ENCODE measurements at places on chromosomes 7 and 10.

- no peak for DNase-seq
Observed at GRCh38 chr7:154795437-154795836, 207.5 kb downstream of the PAXIP1 start.

DNA sequence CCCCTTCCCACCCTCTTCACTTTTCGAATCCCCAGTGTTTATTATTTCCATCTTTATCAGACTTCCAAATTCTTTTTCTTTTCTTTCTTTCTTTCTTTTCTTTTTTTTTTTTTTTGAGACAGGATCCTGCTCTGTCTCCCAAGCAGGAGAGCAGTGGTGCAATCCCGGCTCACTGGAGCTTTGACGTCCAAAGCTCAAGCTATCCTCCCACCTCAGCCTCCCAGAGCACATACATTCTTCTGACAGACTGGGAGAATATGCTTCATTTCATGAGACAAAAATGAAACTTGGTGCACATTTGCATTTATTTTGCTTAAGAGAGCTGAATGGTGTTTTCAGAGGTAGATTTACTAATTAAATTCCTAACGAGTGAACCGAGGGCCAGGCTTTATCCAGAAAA lies 80.1 kb upstream of the FZD8 start:
- no peak for DNase-seq

DNA sequence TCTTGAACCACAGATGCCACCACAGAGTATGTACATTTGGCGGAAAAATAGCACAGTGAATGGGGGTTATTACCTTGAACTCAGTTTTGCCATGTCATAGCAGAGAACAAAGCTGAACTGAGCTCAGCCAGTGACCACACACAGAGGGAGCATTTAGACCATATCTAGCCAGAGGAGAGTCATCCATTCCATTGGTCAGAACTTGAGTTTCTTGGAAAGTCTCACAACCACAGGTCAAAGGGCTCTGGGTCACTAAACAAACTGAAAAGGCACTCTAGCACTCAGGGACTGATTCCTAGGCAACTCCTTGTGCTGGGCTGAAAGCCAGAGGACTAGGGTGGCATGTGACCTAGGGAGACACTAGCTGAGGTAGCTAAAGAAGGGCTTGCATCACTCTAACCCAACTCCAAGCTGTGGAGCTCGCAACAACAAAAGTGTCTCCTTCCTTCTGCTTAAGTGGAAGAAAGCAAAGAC lies 239.7 kb upstream of the SEMA3D start:
- DNase-seq: peak; percentile 4

DNA sequence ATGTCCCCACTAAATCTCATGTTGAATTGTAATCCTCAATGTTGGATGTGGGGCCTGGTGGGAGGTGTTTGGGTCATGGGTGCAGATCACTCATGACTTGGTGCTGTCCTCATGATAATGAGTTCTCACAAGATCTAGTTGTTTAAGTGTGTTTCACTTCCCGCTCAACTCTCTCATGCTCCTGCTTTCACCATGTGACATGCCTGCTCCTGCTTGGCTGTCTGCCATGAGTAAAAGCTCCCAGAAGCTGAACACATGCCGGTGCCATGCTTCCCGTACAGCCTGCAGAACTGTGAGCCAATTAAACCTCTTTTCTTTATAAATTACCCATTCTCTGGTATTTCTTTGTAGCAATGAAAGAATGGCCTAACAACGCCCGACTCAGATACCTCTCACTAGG lies 6.2 kb upstream of the PSTK start:
- no peak for DNase-seq

- no peak for DNase-seq
Observed at GRCh38 chr7:113936535-113936934, 17.7 kb upstream of the PPP1R3A start.

GRCh38 chr7:6226194-6226799 lies 46.1 kb downstream of the CYTH3 start:
- DNase-seq: no peak

GRCh38 chr10:62234077-62234605 lies 34.5 kb downstream of the RTKN2 start:
- no peak for DNase-seq

DNA sequence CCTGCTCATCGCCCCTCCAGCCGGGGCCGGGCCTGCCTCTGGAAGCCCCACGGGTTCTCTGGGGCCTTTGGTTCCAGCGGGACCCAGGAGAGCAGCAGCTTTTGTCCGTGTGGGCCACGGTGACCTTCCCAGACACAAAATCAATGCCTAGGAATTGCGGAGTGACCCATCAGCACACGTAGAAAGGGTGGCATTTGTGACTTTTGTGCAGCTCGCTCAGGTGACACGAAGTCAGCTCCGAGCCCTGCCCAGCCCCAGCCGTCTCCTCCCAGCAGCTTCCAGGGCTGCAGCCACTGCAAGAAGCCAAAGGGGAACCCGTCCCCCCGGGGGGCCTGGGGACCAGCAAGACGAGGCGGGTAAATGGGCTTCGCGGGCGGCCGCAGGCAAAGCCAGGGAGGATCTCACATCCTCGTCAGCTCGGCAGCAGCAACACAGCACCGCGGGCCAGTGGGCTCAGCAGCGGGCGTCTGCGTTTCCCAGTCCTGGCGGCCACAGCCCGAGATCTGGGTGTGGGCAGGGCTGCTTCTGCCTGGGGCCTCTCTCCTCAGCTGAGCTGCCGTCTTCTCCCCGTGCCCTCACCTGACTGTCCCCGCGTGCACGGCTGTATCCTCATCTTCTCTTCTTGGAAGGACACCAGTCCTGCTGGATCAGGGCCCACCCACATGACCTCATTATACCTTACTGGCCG lies 88.5 kb downstream of the PAXIP1 start:
- DNase-seq: no peak

DNA sequence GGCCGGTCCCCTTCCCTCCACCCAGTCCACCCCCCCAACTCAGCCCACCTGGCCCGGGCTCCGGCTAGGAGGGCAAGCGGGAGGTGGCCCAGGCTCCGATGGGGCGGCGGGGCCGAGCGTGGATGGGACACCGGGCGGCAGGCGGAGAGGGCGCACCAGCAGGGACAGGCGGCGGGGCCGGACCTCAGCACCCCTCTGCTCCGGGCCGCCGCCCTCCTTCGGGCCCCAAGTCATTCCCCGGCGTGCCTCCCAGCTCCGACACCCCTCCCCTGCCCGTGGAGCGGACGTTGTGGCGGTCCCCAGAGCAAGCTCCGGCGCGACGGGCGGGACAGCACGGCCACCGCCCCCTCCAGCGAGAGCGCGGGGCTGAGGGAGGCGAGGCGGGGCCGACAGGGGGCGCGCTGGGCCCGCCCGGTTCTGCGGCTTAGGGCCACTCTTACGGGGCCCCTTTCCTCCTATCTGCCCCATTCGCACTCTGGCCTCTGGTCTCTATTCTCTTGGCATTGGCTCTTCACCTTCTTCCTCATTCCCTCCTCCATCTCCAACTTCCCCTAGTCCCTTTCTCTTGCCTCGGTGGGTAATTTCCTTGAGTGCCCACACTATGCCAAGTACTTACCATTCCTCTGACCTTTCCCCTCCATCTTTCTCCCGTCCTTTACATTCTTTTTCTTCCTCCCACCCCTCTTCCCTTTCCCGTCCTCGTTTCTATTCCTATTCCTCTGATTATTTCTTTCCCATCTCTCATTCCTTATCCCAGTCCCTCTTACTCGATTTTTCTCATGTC lies 701 bp upstream of the GBX1 start:
- DNase-seq: no peak

DNA sequence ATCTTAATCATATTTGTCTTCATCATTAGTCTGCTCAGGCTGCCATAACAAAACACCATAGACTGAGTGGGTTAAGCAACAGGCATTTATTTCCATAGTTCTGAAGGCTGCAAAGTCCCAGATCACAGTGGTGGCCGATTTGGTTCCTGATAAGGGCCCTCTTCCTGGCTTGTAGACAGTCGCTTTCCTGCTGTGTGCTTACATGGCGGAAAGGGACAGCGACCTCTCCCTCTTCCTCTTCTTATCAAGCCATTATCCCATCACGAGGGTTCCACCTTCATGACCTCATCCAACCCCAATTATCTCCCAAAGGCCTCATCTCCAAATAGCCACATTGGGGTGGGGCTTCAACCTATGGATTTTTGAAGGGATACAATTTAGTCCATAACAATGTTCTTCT lies 84.0 kb downstream of the LYZL1 start:
- DNase-seq: no peak

GRCh38 chr7:96116173-96116572 lies 205.7 kb downstream of the SLC25A13 start:
- DNase-seq: no peak

GRCh38 chr7:94510582-94511496 lies 1.2 kb downstream of the CASD1 start:
- DNase-seq: no peak

DNA sequence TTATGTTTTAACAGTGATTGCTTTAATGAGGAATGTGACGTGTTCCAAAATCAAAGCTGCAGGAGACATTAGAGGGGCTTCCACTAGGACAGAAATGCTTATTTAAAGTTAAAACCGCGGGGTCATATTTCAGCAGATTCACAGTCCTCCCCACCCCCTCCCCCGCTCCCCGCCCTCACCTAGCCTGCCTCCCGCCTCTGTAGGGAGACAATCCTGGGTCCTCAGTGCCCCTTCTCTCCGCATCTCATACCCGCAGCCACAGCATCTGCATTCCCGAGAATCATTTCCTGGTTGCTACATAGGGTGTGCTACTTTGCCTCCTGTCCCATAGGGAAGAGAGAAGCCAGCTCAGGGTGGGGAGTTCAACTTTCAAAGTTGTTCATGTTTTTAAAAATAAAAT lies 3.1 kb upstream of the DRGX start:
- DNase-seq: no peak

- DNase-seq: no peak
Observed at GRCh38 chr7:834277-834676, 2.0 kb downstream of the SUN1 start.

- no peak for DNase-seq
Observed at GRCh38 chr7:77293046-77293445, 93.4 kb upstream of the FGL2 start.

DNA sequence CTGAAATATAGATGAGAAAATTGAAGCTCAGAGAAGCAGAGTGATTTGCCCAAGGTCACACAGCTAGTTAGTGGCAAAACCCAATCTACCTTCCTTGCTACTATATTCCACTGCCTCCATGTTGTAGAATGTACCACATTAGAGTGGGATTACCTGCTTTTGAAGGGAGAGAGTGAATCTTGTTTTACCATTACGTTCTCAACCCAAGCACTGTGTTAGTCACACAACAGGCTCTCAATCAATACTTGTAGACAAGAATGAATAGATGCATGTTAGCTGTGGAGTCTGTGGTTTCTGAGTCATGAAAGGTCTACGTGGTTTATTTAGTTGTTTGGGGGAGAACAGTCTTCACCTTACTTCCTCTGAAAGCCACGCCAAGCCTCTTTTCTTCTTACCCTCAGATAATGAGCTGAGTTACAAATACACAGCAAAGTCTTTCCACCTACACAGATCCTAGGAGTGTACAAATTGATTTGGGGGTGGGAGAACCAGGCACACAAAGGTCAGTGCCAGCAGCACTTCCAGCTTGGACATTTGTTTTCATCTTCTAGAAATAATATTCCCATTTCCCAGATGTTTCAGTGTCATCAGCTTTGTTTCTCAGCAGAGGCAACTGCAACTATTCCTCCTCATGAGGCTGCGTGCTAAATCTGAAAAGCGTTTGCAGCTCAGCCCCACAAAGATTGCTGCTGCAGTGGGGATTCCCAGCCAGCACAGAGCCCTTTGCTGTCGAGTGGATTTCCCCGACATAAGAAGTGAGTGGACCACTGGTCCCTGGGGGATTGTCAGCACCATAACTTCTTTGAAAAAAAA lies 71.5 kb upstream of the ADO start:
- peak; percentile 53 for DNase-seq

GRCh38 chr7:16356301-16356958 lies 64.9 kb downstream of the CRPPA start:
- no peak for DNase-seq

GRCh38 chr7:47125529-47125928 lies 456.4 kb downstream of the TNS3 start:
- DNase-seq: no peak

DNA sequence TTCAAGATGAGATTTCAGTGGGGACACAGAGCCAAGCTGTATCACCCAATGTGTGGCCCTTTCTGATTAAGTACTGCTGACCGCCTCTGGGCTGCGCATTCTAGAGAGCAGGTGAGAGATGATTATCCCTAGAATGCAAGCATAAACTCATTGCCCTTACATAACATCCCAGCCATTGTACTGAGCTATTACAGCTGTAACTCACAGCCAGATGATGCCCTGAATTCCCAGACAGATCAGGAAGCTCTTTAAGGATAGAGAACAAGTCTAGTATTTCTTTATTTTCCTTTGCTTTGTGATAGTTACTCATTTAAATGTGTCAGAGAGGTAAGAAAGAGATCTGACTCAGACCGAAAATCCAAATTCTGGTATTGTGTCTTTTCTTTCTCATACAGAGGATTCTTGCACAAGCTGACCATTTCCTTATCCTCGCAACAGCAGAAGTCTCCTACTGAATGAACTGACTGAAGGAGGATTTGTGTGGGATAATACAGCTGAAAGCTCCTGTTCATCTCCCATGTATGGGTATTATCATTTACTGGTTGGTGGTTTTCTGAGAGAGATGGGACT lies 58.4 kb downstream of the ZNF22 start:
- DNase-seq: no peak

DNA sequence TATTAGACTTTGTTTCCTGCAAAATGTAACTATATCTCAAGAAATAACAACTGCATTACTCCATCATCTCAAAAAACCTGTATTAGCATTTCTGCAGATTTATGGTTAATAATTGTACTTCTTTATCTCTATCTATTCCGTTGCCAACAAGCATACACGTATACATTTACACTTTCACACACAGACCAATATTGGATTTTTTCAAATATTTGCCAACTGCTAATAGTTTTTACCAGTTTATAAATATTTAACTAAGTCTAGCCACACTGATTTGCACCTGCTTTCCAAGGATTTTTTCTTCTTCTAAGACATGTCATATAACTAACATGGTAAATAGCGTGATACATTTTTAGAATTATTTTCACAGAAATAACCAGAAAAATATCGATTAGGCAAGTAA lies 12.2 kb downstream of the LRRN3 start:
- DNase-seq: no peak

All from skeletal muscle cell (primary cell).